ENCODE measurements at places on chromosomes 3 and 15.

DNA sequence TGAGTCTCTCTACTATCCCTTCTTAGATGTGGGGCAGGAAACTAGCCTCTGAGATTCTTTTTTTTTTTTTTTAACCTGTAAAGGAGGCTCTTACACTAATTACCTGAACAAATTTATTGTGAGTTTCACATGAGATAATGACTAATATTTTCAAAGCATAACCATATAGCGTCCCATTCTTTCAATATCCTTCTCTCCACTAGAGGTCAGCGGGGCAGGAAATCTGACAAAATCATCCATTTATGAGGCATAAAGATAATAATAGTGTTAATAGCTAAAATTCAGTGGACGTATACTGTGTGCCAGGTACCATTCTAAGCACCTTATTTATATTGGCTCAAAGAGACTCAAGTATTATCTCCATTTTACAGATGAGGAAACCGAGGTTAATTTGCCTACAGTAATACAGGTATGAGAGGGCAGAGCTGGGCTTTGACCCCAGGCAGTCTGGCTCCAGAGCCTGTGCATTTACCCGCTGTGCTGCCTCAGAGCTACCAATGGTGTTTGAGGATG lies 16.3 kb upstream of the SMAD6 start:
- no peak for DNase-seq

DNA sequence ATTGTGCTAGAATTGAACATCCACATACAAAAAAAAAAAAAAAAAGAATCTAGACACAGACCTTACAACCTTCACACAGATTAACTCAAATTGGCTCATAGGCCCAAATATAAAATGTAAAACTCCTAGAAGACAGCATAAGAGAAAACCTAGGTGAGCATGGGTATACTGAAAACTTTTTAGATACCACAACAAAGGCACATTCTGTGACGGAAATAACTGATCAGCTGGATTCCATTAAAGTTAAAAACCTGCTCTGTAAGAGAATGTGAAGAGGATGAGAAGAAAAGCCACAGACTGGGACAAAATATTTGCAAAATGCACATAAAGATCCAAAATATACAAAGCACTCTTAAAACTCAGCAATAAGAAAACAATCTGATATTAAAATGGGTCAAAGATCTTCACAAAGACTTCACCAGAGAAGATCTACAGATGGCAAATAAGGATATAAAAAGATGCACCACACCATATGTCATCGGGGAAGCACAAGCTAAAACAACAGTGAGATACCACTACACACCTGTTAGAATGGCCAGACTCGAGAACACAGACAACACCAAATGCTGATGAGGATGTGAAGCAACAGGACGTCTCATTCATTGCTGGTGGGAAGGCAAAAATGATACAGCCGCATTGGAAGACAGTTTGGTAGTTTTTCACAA lies 167.9 kb downstream of the PDE8A start:
- no peak for DNase-seq

GRCh38 chr3:159165961-159166360 lies 364.1 kb downstream of the MFSD1 start:
- DNase-seq, result no peak

DNA sequence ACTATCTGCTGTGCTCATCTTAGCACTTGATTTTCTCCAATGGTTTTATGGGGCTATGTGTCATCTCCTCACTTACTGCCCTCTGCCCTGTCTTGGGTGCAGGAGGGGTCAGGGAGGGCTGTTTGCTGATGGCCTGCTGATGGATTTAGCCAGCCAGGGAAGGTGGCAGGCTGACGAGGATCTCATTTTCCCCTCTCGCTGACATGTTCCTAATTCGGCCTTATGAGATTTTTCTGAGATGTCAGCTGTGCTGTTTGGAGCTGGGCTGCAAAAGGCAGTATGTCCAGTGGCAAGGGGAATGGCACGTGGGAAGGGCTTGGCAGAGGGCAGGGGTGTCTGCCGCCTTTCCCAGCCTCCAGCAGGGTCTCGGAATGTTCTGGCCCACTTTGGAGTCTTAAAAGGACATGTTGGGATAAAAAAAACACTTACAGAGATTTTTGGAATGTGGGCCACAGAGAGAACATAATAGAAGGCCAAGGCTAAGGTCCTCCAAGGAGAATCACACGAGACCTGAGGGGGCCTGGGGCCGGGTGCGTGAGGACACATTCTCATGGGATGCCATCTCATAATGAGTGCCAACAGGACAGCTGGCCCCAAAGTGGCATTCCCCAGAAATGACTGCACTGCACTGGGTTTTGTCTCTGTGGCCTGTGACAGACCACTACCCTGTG lies 303.8 kb downstream of the TLE3 start:
- DNase-seq, result no peak

GRCh38 chr3:38226273-38226672 lies 39.3 kb upstream of the SLC22A13 start:
- DNase-seq, result no peak

- DNase-seq, result no peak
Measured at GRCh38 chr15:49458145-49458544, 35.1 kb downstream of the FGF7 start.

GRCh38 chr3:6062261-6063187 lies 798.4 kb upstream of the GRM7 start:
- no peak for DNase-seq

DNA sequence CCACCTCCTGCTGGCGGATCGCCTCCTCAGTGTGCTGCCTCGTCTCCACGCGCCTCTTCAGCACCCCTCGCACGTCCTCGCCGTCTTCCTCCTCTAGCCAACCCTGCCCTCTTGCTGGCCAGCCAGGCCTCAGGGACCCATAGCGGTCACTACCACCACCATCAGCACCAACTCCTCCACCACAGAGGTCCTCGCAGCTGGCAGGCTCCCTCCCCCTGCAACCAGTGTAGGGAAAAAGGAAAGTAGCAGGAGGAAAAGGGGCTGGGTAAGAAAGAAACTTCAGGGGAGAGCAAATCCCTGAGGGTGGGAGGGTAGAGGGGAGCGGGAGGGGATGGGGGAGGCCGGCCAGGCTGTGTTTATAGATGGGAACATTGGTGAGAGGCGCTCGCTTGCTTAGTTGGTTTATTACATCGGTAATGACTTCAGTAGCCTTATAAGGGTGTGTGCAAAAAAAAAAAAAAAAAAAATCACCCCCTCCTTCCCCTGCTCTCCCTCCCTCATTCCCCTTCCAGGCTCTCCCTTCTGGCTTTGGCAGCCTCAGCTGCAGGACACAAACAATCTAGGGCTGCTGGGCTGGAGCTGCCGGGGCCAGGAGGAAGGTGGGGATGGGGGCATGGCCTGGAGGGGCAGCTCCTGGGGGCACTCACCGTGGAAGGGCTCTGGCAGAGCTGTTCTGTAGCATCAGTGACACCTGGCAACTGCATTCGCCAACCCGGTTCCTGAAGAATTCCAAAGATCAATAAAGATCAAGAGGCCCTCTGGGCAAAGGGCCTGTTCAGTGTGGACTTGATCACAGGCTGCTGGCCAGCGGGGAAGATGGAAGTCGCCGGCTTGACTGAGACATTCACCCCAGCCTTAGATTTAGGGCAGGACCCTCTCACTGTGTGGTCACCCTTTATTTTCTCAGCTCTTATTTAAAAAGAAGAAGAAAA lies 116.2 kb upstream of the HACD2 start:
- no peak for DNase-seq

- no peak for DNase-seq
Measured at GRCh38 chr3:177055605-177056571, 141.4 kb downstream of the TBL1XR1 start.

GRCh38 chr3:169886671-169887070 lies 16.9 kb upstream of the LRRC31 start:
- DNase-seq, result no peak

DNA sequence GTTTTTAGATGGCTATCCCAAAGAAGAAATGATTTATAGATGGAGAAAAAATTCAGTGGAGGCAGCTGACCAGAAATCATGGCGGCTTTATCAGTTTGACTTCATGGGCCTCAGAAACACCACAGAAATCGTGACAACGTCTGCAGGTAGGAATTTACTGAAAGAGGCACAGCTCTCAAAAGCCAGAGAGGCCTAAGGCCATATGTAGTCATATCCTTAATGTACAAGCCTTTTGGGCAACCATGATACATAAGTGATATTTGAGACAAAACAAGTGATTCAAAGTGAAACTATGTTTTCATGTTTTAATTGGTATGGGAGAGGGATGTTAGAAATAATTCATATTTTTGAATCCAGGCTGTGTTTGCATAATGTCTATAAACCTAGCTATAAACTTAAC lies 509.7 kb downstream of the GABRG3 start:
- no peak for DNase-seq

DNA sequence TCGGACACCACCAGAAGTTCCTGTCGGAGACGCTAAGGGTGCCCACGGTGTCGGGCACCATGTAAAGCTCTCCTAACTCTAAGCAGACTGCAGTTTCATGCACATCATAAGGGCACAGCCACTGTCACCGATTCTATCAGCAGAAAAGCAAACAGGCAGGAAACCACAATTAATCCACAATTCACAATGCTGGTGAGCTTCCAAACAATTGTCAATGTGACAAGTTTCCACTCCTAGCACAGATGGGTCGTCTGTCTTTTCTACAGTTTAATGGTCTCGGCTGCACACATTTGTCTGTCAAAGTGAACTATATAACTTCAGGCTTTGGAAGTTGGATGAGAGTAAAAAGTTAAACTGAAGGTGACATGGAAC lies 8.8 kb upstream of the OCA2 start:
- DNase-seq, result no peak

- no peak for DNase-seq
Measured at GRCh38 chr3:196947136-196947859, 5.0 kb upstream of the NCBP2 start.

Data from Panc1 (cell line).